ENCODE measurements at places on chromosomes 11 and 22.

DNA sequence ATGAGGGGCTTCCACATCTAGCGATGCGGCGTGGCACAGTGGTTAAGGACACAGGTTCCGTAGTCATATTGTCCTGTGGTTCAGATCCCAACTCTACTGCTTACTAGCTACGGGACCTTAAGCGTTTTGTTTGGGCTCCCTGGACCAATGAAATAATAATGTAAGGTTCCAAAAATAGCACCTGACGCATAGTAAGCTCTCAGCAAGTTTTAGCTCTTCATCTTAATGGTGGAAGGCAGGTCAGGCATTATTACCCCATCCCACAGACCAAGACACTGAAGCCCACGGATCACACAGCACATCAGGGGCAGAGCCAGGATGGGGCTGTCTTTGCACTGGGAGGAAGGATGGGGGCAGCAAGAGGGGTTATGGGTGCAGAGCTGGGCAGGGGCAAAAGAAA, 13.0 kb downstream of the DNAJB13 start:
- DNase-seq, result no peak

- peak; percentile 20 for DNase-seq
These were observed 9.1 kb downstream of the CTSF start for GRCh38 chr11:66559142-66559865.

GRCh38 chr22:39699631-39700360, 129.2 kb downstream of the CACNA1I start:
- no peak for DNase-seq

DNA sequence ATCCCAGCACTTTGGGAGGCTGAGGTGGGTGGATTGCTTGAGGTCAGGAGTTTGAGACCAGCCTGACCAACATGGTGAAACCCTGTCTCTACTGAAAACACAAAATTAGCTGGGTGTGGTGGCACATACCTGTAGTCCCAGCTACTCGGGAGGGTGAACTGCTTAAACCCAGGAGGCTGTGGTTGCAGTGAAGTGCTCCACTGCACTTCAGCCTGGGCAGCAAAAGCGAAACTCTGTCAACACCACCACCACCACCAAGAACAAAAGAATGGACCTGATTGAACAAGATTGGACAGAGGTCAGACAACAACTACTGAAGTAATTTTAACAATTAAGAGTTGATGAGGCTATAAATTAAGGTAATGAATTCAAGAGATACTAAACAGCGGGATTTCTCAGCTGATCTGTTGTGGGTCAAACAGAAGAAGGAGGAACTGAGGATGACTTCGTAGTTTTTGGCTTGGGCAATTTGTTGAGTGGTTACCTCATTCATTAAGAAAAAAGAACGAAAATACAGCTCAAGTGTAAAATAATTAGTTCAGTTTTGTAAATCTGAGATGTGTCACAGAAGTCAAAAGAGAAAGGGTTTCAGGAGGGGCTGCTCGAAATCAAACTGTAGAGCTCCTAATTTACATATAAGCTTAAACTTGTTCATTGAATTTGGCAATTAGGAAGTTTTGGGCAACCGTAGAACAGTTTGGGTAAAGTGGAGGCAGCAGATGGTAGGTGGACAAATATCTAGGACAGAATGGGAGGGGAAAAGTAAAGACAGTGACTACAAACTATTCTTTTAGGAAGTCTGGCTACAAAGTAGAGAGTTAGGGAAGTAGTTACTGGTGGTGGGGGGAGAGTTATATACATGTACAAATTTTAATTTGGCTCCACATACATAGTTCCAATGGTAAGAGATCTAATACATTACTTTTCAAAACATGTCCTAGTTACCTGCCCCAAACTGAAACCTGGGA, 4.5 kb downstream of the IL18 start:
- DNase-seq, result no peak

DNA sequence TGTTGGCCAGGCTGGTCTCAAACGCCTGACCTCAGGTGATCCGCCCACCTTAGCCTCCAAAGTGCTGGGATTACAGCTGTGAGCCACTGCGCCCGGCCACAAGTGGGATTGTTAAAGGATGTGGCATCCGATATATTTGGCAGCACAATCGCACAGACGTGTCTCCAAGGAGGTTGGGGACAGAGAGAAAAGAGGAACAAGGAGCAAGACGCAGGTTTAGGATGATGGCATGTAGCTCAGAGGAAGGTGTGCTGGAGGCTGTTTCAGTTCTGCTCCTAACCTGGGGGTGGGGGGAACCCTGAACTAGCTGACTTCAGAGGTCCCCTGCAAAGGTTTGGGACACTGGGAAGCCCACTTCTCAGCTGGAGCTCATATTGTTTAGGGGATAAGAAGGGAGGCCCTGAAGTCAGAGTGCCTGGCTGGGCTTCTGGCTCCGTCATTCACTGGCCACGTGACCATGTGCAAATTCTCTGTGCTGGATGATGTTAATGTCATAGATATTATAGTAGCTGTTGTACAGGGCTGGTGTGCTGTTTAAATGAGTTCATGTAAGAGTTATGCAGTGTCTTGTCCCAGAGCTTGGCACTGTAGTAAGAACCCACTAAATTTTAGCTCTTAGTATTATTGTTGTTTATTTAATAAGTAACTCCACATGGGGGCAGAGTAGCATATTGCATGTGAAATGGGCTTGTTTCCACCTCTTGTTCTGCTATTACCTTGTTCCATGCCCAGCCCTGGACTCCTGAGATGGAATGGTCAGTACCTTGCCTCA, 129.7 kb downstream of the ST3GAL4 start:
- DNase-seq, result no peak

GRCh38 chr11:134759855-134760254, 347.8 kb upstream of the B3GAT1 start:
- DNase-seq, result no peak

DNA sequence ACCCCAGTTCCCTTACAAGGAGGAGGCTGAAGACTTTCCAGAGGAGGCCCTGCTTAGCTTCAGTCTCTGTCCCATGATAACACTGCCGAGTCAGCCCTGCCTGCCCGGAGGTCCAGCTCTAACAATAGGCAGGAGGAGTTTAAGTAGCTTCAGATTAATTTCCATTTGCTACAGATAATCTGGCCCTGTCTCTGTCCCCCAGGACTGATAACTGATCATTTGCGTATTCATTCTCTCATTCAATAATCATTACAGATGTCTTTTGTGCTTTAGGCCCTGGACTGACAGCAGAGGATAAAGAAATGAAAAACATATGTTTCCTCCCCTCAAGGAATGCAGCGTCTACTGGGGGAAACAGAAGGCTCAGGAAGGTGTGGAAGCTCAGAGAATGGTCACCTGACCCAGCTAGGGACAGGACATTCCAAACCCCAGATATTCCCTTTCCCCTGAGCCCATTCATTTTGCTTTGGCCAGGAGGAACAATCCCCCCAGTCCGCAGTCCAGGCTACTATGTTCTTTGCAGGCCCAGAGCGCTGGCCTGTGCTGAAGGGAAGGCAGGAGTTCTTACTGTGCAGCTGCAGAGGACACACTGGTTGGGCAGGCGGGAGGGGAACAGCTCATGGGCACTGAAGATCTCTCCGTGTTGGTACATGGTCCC, 20.8 kb downstream of the CHRDL2 start:
- DNase-seq, result no peak

DNA sequence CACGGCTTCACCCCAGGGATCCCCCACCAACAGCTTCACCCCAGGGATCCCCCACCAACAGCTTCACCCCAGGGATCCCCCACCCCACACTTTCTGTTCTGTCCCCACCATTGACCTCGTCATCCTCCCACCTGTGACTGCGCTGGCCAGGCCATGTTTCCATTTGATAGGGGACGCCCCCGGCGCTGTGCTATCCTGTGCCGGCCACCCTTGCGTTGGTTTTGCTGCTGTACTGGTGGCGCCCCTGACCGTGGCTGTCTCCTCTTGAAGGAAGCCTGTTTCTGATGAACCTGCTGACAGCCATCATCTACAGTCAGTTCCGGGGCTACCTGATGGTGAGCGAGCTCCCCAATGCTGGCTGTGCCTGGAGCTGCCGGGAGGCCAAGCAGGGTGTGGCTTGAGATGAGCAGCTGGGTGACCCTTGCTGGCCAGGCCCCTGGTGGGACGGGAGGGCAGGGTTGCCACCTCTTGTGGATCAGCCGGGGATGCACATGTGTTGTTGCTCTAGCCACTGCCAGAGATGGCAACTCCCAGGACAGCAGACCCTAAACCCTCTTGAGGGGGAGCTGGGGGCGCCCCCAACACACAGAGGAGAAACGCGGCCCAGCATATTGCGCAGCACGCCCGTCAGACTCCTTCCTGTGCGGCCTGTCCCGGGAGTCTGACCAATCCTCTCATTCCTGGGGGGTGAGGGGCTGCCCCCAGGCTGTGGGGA, 22.5 kb downstream of the TPCN2 start:
- no peak for DNase-seq

DNA sequence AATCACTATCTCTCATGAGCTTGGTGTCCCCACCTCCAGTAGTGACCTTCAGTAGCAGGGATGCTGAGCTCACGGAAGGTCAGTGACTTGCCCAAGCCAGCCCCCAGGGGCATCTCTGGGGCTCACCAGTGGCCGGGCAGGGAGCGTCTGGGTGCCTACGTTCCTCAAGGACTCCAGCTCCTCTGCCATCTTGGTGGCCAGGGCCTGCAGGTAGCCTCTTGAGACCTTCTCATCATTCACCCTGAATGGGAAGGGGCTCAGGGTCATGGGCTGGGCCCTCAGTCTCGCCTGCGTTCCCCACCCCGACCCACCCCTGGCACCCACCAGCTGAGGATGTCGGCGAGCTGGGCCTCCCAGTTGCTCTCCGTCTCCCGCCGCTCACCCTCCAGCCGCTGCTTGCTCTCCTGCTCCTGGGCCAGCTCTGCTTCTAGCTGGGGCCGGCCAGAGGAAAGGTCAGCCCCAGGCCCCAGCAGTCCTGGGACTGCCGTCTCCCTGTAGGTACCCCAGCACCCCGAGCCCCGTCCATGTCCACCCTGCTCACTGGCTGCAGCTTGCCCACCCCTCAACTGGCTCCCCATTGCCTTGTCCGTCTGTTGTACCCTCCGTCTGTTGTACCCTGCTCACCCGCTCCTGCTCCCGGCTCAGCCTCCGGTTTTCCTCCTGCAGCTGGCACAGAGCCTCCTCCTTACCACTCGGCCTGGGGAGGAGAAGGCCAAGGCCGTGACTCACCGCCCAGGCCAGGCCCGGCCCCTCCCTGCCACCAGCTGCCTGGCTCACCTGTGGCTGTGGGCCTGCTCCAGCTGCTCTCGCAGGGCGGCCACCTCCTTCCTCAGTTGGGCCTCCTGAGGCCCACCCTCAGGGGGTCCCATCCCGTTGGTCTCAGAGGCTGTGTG, 9.5 kb downstream of the CDC42BPG start:
- DNase-seq, result no peak

DNA sequence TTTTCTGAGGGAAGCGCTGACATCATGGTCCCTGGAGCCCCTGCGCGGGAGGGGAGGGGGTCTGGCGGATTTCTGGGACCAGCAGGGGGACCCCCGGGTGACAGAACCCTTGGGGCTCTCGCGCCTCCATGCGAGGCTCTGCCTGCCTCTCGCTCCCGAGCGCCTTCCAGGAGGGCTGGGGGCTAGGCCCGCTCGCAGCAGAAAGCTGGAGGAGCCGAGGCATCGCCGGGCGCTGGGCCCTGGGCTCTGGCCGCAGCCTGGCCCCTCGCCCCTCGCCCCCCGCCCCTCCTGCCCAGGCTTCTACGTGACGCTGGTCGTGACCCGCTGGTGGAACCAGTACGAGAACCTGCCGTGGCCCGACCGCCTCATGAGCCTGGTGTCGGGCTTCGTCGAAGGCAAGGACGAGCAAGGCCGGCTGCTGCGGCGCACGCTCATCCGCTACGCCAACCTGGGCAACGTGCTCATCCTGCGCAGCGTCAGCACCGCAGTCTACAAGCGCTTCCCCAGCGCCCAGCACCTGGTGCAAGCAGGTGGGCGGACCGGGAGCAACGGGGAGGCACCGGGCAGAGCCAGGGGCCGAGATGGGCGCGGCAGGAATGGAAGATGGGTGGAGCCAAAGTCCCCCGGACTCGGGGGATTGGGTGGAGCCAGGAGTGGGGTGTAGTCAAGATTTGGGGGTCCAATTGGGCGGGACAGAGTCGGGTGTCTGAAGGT, 5.4 kb downstream of the BEST1 start:
- DNase-seq, result no peak

GRCh38 chr11:81444297-81444696, 1289.4 kb downstream of the FAM181B start:
- no peak for DNase-seq

GRCh38 chr11:123135863-123136446, 59.1 kb downstream of the CLMP start:
- DNase-seq, result no peak

GRCh38 chr11:82450996-82451395, 282.7 kb downstream of the FAM181B start:
- no peak for DNase-seq

DNA sequence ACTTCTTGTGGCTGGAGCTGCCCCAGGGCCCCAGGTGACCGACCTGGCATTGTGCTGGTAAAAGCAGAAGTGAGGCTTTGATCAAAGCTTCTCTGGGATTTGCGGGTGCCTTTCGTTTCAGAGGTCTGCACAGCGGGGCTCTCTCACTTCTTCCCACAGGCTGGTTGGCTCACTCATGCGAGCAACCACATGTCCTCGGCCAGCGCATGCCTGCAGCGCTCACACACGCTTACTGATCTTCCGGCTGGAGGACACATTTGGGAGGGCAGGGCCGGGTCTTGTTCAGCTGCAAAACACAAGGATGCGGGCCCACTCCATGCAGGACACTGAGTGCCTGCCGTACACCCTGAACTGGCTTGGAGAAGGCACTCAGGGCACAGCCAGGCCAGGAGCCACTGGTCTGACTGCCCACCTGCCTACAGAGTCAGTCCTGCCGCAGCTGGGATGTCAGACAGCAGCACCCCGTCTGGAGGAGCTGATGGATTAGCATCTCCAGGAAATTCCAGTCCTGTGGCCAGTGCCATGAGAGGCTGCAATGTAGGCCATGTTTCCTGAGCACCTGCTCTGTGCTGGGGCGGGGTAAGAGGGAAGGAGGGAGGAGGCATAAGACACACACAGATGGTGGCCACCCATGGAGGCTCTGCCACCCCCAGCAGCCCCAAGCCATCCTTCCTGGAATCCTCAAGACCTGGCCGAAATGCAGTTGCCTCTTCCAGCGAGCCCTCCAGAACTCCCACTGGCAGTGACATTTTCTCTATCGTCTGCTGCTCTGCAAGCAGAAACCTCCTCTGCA, 1383.2 kb downstream of the BRD1 start:
- DNase-seq, result no peak

- DNase-seq, result no peak
These were observed 601.0 kb upstream of the RAG2 start for GRCh38 chr11:37199082-37199481.

DNA sequence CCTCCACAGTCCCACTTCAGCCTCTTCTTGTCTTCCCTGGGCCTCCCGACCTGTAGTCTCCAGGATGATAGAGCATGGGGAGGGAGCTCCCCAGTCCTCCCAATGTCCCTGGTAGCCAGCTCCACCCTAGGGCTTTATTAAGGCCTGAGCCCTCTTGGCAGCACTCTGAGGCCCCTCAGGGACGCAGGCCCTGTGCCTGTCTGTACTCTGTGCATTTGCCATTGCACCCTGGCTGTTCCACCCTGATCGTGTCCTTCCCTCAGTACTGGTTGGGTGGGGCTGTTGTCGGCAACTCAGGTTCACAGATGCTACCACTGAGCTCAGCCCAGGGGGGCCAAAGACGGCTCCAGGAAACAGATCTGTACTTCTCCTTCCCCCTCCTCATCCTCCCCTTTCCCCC, 7.2 kb downstream of the SSTR3 start:
- no peak for DNase-seq

- no peak for DNase-seq
These were observed 49.5 kb upstream of the OR9Q1 start for GRCh38 chr11:57974132-57974531.

Data from activated CD4-positive, alpha-beta T cell treated with anti-CD3 and anti-CD28 coated beads for 4 hours (primary cell).